ENCODE measurements at places on chromosomes 5 and 9.

GRCh38 chr5:64883912-64884311 lies 115.2 kb downstream of the CWC27 start:
- DNase-seq, result no peak

DNA sequence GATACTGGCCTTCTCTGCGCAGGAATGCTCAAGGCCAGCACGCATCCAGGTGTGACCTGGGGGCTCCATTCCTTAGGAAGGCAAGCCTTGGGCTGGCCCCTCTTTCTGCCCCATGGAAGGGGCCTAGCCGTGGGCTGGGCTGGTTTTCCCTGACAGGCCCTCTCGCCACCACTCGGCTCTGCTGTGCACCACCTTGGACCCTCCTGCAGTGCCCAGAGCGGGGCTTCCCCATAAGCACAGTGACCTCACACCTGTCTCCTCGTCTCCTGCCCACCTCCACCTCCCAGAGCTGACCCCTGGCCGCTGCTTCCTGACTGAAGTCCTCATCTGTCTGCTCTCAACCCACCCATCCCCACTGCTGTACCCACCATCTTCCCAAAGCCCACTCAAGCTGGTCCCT lies 21.1 kb downstream of the UNC5A start:
- no peak for DNase-seq

- no peak for DNase-seq
Measured at GRCh38 chr9:107513464-107514100, 24.0 kb upstream of the KLF4 start.

- no peak for DNase-seq
Measured at GRCh38 chr9:133845440-133845839, 107.3 kb upstream of the SARDH start.

DNA sequence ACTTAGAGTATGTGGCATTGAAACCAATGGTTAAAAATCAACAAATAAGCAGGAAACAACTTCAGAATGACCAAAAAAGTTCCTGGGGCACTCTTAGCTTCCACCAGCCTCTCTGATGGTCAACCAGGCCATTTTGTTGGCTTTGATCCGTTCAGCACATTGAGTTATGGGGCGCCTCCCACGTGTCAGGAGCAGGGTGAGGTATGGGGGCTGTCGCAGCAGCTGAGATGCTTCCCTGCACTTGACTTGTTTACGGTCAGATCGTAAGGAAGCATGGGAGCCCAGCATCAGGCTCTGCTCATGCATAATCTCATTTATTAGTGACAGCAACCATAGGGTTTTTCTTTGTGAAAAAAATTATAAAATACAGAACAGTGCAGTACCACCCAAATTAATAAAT lies 16.7 kb downstream of the SYK start:
- no peak for DNase-seq

DNA sequence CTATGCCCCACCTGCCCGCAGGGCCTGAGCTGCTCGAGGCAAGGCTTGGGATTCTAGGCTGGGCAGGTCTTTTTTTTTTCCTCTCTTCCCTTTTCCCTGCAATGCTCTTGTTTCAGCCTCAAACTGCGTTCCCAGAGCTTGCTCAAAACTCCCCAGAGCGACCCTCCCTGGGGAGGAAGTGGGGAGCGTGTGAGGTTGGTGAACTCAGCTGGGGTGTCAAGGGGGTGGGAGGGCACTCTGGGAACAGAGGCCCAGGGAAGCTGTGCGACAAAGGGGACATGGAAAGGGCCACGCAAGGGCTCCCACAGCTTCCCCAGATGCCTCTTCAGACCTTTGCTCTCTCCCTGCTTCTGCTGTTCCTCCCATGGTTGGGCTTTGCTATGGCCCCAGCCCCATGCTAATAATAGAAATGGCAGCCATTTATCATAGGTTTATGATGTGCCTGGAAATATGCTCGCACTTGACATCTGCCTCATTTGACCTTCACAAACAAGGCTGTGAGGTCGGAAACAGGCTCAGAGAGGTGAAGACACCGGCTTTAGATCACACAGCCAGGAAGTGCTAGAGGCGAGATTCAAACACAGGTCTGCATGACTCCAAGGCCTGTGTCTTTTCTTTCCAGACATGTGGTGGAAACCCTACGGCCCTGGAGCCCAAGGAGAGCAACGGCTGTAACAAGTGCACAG lies 40.9 kb upstream of the IL17B start:
- no peak for DNase-seq
